Thymus (tissue), 14 donors: ENCODE measurements at places on chromosomes 2 and 18. TPM values are rescaled to one million over a fixed set of nuclear protein-coding genes. Genes with fewer than 3 reads are reported as not detected.

Gene MDH1
- 284 TPM for total RNA-seq

Gene CRYBA2
- total RNA-seq = 0.14 TPM

Gene IL36A
- 0.99 TPM for total RNA-seq

Gene UGT1A4
- 0.09 TPM for total RNA-seq

Gene CD8A
- 181 TPM for total RNA-seq

Gene ELOA2
- total RNA-seq = not detected

- no peak for DNase-seq
Observed at GRCh38 chr2:225354281-225354774, 45.2 kb upstream of the NYAP2 start.

- no peak for DNase-seq
Observed at GRCh38 chr18:3151399-3152264, 68.1 kb downstream of the MYOM1 start.

DNA sequence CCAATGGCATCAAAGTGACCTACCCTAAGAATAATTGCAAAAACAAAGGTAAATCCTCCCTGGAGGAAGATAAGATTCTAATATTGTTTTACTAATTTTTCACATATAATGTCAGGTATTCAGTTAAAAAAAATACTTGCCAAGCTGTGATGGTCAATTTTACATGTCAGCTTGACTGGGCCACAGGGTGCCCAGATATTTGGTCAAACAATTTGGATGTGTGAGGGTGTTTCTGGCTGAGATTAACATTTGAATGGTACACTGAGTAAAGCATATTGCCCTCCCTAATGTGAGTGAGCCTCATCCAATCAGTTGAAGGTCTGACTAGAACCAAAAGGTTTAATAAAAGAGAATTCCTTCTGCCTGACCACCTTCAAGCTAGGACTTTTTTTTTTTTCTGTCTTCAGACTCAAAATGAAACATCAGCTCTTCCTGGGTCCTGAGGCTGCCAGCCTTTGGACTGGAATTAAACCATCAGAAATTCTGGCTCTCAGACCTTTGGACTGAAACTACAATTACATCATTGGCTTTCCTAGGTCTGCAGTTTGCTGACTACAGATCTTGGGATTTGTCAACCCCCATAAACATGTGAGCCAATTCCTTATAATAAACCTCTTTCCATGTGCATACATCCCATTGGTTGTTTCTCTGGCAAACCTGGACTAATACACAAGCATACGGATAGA, 65.4 kb downstream of the LDAH start:
- DNase-seq = no peak

- no peak for DNase-seq
Observed at GRCh38 chr18:77101410-77102258, 30.9 kb downstream of the MBP start.

DNA sequence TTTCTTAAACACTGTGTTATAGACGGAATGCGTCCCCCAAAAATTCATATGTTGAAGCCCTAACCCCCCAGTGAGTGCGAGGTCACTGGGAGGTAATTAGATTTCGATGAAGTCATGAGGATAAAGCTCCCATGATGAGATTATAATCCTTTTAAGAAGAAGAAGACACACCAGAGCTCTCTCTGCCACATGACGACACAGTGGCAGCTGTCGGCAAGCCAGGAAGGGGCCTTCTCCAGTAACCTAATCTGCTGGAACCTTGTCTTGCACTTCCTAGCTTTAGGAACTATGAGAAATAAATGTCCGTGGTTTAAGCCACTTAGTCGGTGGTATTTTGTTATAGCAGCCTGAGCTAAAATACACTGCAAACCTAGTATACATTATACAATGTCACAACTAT, 12.3 kb downstream of the TMEM237 start:
- no peak for DNase-seq

GRCh38 chr2:152189622-152190495, 14.3 kb upstream of the STAM2 start:
- DNase-seq = no peak

GRCh38 chr2:212936572-212936971, 214.8 kb downstream of the IKZF2 start:
- no peak for DNase-seq

DNA sequence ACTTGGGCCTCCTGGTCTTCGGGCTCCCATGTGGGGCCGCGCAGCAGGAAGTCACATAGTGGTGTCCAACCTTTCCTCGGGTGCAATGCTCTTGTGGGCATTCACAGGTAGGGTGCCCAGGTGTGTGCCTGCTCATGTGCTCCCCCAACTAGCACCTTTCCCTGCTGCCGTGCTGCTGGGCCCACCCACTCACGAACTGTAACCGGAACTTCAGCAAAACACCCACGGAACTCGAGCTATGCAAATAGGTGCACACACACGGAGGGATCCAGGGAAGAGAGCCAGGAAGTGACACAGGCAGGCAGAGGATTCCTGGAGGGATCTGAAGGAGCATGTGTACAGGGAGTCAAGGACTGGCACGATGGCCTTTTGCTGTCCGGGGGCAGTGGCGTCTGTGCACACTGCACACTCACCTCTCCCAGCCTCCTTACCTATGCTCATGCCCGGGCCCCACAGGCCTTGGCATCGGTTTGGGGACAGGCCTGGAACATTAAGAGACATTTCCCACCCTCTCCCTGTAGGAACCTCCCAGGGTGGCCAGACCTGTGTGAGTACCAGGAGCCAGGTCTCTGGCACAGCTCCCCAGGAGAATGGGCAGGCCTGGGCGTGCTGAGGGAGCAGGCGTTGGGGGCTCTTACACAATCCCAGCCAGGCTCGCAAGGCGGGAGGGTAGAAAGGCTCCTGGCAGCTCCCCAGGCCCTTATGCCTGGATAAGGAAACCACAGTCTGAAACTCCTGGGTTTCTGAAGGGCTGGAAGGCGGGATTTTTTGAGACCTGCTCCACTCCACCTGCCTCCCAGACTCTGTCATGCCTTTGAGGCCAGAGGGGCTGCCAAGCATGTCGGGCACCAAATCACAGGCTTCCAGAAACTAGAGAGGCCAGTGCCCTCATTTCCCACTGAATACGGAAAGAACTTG, 6.6 kb upstream of the PTMA start:
- no peak for DNase-seq

DNA sequence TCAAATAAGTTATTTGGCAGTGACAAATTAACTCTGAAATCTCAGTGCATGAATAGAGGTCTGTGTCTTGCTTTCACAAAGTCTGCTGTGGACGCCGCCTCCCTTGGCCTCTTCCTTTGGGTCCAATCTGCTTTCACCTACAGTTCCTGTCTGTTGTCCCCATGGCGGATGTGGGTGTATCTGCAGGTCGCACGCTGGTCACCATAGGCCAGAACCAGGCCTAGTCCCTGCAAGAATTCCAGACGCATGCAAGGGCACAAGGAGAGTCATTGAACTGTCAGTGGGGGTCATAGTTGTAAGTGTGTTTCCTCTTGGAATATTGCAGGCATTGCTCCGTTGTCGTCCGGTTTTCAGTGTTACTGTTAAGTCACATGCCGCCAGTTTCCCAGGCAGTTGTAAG, 7.4 kb downstream of the SOCS6 start:
- DNase-seq = no peak

DNA sequence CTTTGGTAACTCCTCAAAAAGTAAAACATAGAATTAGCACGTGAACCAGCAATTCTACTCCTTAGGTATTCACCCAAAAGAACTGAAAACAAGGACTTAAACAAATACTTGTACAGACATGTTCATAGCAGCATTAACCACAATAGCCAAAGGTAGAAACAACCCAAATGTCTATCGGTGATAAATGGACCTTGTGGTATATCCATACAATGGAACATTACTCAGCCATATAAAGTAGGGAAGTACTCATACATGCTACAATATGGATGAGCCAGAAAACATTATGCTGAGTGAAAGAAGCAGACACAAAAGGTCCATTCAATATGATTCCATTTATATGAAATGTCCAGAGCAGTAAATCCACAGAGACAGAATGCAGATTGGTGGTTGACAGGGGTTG, 182.8 kb downstream of the DNER start:
- DNase-seq = no peak

GRCh38 chr18:3874125-3874524, 424.2 kb downstream of the TGIF1 start:
- no peak for DNase-seq
